Stimulated activated CD8-positive, alpha-beta memory T cell treated with anti-CD3 and anti-CD28 coated beads, Interleukin-7, amount 100 ng/mL, for 4 hours (primary cell): ENCODE measurements at places on chromosomes 7 and 10.

DNA sequence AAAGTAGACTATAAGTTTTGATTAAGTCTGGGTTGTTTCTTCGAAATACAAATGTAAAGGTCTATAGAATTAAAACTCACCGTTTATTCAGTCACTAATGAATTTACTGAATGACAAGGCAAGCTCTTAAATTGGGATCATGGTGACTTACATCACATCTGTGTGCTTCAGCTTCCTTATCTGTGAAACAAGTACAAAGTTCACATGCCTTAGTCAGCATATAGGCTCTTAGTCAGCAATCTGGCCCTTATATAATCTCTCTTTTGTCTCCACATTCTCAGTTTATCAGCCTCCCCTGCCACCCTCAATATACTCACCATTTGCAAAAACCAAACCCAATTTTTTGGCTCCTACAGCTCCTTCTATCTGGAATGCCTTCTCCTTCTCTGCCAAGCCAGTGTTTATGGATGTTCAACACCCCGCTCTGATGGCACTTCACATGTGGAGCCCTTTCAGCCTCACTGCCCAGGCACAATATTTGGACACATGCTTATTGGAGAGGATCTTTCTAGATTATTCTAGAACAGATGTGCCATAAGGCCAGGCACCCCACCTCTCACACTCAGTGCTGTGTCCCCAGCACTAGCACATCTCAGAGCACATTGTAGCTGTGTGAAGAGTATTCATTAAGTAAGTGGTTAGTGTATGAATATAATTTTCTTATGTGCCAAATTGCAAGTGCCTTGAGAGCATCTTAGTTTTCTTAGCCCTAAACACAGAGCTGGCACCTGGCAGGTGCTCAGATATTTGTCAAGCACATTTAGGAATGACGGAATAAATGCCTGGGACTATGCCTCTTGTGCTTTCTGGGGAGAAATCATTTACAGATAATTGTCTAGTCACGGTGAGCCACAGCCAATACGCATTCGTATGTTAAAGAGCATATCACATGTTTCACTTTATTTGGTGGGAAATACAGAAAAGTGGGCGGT, 9.8 kb upstream of the LAMB1 start:
- DNase-seq = no peak

DNA sequence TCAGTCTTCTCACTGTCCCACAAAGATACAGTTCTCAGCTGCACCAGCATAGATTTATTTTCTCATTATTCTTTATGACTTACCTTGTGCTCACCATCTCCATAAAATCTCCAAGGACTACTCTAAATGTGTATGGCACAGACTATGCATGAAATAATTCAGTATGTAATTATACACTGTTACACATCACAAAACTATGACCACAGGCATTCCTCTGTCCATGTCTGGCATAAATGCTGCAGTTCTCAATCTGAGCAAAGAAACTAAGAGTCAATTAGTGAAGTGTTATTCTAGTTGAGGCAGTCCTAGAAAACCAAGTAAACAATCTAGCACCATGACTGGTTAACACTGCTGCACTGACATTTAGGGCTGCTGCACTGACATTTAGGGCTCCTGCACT, 2.7 kb downstream of the CYCS start:
- DNase-seq = no peak

DNA sequence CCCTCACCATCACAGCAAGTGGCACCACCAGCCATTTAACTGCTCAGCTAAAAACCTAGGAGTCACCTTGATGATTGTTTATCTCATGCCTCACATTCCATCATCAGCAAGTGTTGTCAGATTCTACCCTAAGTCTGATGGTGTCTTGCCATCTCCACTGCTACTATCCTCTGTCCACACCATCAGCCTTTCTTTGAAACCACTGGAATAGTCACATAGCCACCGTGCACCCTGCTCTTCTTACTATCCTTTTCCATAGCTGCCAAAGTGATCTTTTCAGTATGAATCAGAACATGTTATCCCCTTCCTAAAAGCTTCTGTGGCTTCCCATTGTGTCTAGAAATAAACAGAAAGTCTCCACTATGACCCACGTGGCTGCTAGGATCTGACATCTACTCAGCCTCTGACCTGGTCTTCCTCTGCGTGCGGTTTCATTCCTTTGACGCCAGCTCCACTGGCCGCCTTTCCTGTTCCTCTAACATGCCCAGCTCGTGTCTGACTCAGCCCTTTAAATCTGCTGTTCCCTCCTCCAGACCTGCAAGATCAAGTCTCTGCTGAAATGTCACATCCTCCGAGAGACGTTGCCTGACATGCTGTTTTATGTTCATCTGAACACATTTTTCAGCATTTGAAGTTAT, 16.5 kb upstream of the CHN2 start:
- DNase-seq = no peak

DNA sequence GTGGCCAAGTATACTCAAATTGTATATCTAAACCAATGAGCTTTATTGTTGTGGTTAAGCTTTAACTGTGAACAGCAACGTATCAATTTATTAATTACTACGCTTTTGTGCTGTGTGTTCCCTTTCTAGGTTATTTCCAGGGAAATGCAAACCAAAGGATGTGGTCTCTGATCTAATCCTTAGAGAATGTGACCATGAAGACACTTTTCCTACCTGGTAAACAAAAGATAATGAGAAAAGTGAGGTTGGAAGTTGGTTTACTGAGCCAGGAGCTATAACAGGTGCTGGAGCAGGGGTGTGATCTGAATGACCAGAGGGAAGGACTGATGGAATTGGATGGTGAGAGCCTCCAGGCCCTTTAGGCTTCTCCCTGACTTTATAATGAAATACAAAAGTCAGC, 25.4 kb upstream of the CALU start:
- DNase-seq = no peak

DNA sequence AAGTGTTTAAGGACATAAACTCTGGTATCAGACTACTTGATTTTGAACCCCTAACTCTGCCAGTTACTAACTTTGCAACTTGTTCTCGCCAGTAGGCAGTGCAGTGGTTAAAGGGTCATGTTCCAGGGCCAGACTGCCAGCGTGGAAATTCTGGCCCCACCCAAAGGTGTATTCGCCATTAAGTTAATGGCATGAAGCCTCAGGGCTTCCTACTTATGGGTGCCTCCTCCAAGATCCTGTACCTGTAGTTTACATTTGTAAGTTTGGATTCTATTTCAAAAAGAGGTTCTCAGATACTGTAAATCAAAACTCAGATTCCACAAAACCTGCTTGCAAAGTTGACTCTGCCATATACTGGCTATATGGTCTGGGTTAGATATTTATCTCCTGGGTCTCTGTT, 2.8 kb upstream of the PIP start:
- no peak for DNase-seq
